ENCODE measurements at places on chromosomes 6 and 20.

DNA sequence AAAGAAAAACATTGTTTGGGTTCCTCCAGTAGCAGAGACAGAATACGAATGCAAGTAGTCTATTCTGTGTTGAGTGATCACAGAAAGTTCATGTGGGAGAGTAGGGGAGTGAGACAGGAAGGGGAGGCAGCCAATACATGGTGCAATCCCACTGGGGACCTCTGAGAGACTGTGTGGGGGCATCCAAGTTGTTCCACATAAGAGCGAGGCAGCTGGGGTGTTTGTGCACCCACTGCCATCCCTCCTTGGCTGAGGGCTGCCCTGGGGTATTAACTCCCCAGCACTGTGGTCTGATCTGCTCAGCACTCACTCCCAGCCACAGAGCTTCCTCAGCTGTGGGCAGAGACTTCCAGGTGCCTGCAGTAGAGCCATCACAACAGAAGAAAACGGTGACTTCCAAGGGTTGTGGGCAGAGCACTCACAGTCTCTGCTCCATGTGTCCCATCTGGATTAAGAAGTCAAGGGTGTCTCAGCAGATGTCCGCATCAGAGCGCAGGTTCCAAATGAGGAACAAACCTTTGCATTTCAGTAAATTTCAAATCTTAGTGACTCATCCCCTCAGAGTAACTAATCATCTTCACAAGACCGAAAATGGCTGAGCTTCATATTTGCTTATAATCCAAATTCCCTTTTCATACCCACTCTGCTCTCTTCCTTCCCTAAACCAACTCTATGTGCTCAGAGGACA is 101.9 kb upstream of the NAA20 start:
- DNase-seq: no peak

GRCh38 chr6:1792989-1793388 is 183.3 kb downstream of the FOXC1 start:
- peak; percentile 64 for DNase-seq

DNA sequence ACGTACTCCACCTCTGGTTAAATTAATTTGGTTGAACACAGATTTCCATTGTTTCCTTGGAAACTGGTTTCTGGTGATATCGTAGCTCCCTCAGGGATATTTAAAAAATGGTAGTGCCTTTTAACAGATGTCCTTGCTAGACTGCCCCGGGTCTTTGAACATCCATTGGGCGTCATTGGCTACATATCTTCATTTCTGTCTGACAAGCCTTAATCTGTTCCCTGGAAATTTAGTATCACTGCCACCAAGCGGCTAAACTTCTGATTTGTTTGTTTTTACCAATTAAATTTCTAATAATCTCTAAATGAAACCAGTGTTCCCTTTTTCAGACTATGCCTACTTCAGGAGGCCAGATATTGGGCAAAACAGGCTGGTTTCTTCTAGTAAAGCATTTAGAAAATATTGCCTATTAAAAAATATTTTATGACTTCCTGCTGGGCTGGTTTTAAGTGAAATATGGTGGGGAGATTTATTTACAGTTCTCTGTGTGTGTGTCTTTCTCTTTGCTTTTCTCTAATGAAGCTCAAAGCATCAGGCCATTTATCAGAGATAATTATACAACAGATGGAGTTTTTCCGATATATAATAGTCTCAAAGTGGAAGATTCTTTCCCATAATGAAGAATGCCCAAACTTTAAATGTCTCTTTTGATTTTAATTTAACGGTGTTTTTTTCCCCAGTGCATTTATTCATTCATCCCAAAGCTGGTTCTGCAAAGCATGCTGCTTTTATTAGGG is 249.5 kb downstream of the ZFAND3 start:
- peak; percentile 68 for DNase-seq

DNA sequence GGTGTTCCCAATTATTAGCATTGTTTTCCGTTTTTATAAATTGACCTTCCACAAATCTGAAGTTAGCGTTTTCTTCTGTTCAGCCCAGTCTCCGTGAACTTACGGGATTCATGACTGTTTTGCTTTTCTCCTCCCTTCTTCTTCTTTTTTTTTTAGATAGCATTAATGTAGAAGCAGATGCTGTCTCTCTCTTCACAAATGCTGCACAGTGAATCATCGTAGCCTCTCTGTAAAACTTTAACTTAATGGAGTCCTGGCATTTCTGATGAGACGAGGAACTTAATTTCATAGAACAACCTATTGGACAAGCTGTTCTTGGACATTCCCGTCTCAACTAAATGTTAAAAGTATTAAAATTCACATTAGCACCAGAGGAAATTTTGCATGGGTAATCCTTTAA is 138.0 kb upstream of the EEF1E1 start:
- DNase-seq: no peak

- DNase-seq: no peak
Measured at GRCh38 chr6:154386848-154387717, 30.5 kb upstream of the IPCEF1 start.

DNA sequence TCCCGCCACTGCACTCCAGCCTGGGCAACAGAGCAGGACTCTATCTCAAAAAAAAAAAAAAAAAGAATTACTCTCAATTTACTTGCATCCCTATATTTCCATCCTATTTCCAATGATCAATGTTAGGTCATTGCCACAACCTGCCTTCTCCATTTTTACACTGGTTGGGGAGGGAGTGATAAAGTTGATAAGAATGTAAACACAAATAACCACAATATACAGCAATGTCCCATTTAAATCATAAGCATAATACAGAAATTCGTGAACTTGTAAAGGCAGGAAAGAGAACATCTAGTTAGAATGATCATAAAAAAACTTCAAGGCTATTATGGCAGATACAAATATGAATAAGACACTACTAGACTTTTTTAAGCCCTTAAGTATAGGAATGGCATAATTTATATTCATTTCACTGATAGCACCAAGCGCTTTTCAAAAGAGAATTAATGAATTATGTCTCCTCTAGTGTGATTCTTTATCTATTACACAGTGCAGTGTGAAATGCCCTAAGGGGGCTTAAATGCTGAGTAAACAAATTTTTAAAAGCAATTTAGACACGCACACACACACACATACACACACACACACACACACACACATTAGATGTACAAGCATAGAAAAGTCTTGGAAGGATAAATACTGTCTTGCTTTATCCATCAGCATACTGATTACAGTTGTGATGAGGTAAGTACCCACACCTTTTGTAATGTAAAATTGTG is 33.5 kb upstream of the RAB23 start:
- no peak for DNase-seq

- no peak for DNase-seq
Measured at GRCh38 chr20:46025376-46025783, 3.6 kb upstream of the SLC12A5 start.

DNA sequence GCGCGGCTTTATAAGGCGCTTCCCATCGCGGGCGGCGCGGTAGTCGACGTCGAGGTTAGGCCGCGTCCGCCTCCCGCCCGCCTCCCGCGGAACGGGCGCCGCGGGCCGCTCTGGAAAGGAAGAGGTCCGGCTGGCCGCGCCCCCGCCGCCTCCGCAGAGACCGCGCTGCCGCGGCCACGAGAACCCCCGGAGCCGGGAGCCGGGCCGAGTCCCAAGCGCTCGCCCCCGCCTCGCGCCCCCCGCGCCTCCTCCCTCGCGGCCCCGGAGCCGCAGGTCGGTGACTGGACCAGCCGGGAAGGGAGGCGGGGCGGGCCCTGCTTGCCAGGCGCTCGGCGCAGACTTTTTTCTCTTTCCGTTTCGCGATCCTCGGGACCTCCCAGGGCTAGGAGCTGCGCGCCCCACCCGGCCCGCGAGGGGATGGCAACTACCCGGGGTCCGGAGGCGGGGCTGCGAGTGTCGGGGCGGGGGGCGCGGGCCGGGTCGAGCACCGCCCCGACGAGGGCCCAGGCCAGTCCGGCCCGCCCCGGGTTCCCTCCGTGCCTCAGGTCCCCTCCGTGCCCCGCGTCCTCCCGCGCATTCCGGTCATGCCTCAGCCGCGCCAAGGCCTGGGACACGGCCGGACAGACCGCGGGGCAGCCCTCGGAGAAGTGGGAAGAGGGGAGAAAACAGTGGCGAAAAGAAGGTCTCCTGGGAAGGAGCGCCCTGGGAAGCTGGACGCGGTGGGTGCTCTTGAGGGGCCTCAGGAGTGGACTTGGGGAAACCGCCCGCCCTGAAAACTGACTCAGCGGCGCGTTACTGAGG is 417 bp upstream of the PXDC1 start:
- DNase-seq: peak; percentile 66

DNA sequence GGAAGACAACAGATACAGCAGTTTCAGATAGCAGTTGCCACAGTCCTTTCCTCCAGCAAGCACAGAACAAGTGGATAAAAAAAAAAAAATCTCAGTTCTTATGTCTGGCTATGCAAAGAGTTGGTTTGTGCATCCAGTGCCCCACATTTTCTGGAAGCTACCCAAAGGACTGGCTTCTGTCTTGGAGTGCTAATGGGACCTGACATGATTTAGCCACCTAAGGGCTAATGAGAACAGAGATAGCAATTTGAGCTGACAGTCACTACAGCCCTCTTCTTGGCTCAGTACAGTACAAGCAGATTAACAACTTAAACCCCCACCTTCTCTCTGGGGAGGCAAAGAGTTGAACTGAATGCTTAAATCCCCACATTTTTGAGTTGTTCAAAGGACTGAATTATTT is 976.8 kb downstream of the TBC1D32 start:
- peak; percentile 69 for DNase-seq

GRCh38 chr20:33470457-33470856 is 19.4 kb upstream of the CBFA2T2 start:
- no peak for DNase-seq

- no peak for DNase-seq
Measured at GRCh38 chr6:83257791-83258190, 64.6 kb downstream of the RWDD2A start.

DNA sequence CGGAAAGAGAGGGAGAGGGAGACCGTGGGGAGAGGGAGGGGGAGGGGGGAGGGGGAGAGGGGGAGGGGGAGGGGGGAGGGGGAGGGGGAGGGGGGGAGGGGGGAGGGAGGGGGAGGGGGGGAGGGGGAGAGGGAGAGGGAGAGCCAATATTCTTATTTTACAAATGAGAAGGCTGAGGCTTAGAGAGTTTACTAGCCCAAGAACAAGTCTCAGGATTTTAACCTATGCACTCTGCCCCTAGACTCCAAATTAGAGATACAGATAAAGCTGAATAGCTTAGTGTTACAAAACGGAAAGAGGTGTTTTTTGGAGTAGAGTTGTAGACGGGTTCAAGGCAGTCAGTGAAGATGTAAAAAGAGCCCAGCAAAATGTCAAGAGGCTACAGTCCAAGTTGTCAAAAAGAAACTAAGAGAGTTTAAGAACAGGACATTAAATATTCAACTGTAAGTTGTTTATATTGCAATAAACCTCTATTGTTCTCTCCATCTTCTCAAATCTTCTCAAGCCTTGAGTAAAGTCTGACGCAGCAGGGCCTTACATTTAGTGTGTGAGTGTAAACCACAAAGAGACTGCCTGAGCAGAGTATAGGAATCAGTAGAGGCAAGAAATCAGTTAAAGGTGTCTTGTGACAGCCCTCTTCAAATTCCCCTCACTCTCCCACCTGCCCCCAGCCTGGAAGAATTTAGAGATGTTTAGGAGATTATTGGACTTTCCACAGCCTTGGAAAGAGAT is 34.9 kb upstream of the AKIRIN2 start:
- DNase-seq: no peak

GRCh38 chr6:1014431-1014807 is 297.5 kb upstream of the FOXQ1 start:
- no peak for DNase-seq

DNA sequence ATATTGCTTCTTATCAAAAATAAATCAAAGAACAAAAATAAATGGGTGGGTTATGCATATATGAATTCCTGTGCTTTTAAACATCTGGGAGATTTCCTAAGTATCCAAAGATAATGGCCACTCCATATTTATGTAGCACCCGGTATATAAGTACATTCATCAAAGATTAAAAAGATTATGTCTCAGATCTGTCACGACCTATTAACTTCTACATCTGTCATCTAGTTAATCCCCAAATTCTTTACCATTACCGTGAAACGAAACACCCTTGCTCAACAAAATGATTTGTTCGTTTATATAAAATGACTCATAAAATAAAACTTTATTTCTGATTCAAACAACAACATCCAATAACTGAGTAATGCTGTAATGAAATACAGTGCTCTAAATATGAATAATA is 64.8 kb upstream of the FOXQ1 start:
- DNase-seq: no peak

DNA sequence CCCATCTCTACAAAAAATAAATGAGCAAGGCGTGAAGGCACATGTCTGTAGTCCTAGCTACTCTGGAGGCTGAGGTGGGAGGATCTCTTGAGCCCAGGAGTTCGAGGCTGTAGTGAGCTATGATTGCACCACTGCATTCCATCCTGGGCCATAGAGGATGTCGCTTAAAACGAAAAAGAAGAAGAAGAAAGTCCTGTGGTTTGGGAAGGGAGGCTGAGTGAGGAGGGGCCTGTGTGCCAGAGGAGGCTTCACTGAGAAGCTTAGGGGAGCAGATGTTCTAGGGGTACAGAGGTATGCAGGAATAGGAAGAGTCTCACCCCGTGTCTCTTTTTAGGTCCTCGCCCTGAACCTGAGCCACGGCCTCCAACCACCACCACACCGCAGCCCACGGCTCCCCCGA is 4.2 kb downstream of the MMP9 start:
- no peak for DNase-seq

- no peak for DNase-seq
Measured at GRCh38 chr6:121434037-121434770, 1.2 kb upstream of the GJA1 start.

DNA sequence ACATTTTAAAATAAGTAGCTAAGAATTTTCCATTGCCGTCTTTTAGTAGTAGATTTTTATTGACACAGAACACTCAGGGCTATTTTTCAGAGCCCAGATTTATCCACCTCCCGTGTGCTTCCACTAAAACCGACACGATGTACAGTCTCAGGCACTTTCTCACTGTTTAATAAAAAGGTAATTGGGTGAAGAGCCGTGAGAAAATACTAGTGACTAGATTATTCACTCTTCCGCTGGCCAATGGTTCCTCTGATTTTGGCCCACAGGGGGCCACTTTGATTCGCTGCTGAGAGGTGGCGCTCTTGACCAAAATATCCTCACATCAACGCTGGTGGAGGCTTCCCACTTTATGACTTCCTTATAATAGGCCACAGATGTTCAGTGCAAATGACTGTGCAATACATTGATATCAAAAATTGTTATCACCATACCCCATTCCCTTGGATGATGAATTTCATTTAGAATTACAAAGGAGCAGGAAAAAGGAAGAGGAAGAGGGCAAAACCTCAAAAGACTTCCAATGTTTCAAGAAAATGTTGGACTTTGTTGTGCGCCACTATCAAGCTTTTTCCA is 12.3 kb upstream of the HDDC2 start:
- peak; percentile 63 for DNase-seq

All from BE2C (cell line).